ENCODE measurements at places on chromosomes 3 and 15. TPM values are rescaled to one million over a fixed set of nuclear protein-coding genes. Genes with fewer than 3 reads are reported as not detected.

Gene TRAIP
- 0.94 TPM for total RNA-seq

Gene FEZF2
- total RNA-seq, result not detected

Gene BCHE
- 4.3 TPM for total RNA-seq

Gene ENTPD3
- total RNA-seq, result 2.2 TPM

Gene ARHGAP31
- 29.1 TPM for total RNA-seq

Gene TRIM71
- total RNA-seq, result not detected

Gene CAPN3
- total RNA-seq, result 22.6 TPM

Gene SPTSSB
- 0.39 TPM for total RNA-seq

Gene ACTRT3
- 2.1 TPM for total RNA-seq

Gene MME
- 4.4 TPM for total RNA-seq

Gene ADCY5
- total RNA-seq, result 65.5 TPM

Gene CLPX
- 43.9 TPM for total RNA-seq

Gene PLAAT1
- total RNA-seq, result 0.45 TPM

Gene LMOD3
- total RNA-seq, result not detected

Gene BOC
- 164 TPM for total RNA-seq

Gene NTRK3
- total RNA-seq, result 79.9 TPM

Gene OGG1
- total RNA-seq, result 25.8 TPM

DNA sequence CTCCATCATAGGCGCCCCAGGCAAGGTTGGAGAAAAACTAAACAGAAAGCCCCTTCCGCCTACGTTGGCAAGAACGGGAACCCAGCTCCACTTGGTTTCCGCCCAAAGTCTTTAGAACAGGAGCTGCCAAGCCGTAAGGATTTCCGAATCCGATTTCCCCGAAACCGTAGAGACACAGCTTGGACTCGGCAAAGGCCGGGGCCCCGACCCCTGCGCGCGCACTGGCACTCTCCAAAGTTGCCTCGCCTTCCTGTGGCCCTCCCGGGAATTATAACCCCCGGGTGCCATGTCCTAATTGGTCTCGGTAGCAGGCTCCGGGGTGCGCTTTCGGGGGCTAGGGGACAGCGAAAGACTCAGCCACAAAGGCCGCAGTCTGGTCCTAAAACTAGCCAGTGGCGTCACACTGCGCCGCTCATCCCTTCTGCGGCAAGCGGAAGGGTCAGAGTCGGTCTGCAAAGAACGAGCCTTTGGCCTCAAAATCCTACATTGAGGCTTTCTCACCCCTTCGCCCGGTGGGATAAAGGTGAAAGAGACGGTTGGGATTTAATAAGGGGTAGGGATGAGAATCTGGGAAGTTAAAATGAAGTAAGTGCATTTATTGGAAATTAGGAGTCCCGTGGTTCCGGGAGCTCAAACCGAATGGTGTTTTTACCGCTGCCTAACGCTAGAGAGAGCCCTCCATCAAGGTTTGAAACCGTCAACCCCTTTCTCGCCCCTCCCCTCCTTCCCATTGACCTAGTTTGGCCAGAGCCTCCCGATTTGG lies 6.8 kb downstream of the BCL6 start:
- DNase-seq, result peak; percentile 90

DNA sequence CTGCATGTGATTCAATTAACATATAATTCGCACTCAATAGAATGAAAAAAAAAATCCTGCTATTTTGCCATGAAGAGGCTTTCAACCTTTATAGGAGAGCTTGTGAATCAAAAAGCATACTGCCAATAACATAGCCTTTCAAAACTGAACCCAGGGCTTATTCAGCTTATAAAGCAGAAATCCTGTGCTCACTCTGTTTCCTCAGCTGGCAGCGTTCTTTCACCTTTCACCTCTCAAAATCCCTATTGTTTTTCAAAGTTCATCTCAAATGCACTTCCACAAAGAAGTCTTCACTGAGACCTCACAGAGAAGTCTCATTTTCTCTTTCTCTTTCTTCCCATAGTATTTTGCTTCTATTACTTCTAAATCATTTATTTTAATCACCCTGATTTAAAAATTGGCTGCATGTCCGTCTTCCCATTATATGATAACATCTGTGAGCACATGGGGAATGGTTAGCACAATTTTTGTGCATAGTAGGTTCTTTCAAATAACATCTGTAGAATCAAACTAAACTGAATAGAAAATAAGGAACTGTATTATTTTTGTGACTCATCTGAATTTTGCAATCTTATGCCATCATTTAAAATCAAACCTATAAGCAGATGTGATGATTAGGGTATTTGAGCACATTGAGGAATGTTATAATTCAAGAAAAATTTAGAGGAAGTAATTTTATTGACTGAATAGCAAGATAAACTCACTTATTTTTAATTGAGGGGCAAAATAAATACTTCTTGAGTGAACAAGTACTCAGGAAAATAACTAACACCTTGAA lies 373.4 kb downstream of the NLGN1 start:
- no peak for DNase-seq

- DNase-seq, result no peak
Observed at GRCh38 chr3:181941250-181941649, 229.5 kb downstream of the SOX2 start.

- DNase-seq, result no peak
Observed at GRCh38 chr3:71006810-71007785, 576.4 kb downstream of the FOXP1 start.

GRCh38 chr3:85567071-85567676 lies 608.4 kb downstream of the CADM2 start:
- DNase-seq, result no peak

DNA sequence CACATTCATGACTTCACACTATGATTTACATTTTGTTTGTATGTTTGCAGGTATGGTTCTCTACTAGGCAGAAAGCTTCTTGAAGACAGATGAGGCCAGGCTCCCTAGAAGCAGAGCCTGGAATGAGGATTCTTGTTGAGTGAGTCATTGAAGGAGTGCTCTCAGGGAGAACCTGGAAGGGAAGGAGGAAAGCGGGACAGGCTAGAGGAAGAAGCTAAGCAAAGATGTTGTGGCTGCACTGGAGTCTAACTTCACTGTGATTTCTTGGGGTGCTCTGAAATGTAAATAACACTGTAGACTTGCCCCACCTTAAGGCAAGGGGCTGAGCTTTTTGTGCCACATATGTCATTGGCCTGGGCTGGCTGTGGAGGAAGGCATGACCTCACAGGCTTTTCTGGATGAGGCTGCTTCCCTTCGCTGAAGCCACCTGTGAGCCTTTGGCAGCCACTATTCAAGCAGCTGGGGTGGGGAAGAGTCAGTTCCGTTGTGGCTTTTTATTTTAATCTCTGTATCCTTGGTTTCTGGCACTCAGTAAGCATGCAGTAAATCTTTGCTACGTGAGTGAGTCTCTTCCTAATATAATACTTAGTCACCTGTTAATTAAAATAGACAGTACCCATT lies 307.3 kb downstream of the SV2B start:
- DNase-seq, result no peak

- no peak for DNase-seq
Observed at GRCh38 chr3:50239649-50240048, 3.6 kb downstream of the GNAI2 start.

- DNase-seq, result no peak
Observed at GRCh38 chr3:30350011-30350410, 256.4 kb upstream of the TGFBR2 start.

- DNase-seq, result peak; percentile 90
Observed at GRCh38 chr15:70266412-70267121, 168.8 kb upstream of the TLE3 start.

DNA sequence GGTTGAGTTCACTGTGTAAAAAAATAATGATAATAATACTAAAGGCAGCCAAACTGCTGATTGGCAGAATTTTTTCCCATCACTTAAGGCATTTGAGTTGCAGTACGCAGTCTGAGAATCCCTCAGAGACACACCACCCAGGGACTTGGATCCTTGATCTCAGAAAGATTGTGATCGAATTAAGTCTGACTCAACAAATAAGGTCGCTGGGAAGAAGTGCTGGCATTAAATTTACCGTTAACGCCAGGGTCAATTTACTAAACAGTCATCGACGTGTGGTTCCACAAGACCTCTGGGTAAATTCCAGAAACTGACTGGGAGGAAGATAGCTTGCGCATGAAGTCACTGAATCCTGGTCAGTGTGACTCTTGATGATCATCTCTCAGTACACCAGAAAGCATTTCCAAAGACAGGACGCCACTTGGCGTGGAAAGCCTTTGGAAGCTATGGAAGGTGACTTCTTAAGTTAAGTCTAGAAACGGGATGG lies 48.3 kb upstream of the CGNL1 start:
- DNase-seq, result no peak

GRCh38 chr15:58551084-58551763 lies 119.4 kb downstream of the LIPC start:
- DNase-seq, result peak; percentile 9

- no peak for DNase-seq
Observed at GRCh38 chr15:50055332-50055731, 63.7 kb downstream of the ATP8B4 start.

GRCh38 chr3:107910713-107911259 lies 180.0 kb downstream of the CD47 start:
- DNase-seq, result no peak

- peak; percentile 75 for DNase-seq
Observed at GRCh38 chr3:52453496-52454249, at the start of gene TNNC1. Gene TNNC1, minus strand, starts transcription at chr3:52454041. Its CDS starts 26 bp downstream, at chr3:52454015.

DNA sequence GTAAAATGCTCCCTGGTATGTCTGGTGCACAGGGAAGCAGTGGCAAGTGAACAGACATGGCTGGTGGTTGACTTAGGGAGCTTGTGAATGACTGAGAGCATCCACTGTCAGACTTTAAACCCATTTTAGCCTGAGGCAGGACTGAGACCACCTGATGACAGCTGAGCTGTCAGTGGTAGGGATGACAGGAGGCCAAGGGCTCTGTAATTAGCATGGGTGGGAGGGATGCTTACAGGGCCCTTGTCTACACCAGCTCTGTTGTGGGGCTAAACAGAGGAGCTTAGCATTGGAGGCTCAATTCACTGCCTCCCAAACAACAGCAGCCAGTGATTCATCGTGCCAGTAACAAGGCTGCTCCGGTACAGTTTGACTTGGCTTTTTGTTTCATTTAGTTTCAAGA lies 169.4 kb downstream of the CHST2 start:
- DNase-seq, result no peak

GRCh38 chr3:135965129-135965505 lies 411 bp upstream of the PPP2R3A start:
- DNase-seq, result no peak

DNA sequence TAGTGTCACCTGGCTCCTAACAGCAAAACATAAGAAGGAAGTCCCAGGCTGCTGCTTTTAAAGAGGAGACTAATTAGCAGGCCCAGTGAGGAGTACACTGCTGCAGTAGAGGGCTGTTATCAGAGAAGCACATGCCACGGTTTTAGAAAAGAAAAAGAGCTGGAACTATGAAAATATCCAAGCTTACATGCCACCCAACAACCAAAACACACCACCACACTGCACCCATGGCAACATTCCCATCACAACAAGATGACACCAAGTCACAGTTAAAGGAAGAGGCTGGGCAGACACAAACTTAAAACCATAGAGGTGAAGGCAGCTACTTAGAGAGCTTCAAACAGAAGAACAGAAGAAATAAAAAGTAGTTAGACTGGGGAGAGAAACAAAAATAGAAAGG lies 37.0 kb downstream of the NPTN start:
- no peak for DNase-seq

DNA sequence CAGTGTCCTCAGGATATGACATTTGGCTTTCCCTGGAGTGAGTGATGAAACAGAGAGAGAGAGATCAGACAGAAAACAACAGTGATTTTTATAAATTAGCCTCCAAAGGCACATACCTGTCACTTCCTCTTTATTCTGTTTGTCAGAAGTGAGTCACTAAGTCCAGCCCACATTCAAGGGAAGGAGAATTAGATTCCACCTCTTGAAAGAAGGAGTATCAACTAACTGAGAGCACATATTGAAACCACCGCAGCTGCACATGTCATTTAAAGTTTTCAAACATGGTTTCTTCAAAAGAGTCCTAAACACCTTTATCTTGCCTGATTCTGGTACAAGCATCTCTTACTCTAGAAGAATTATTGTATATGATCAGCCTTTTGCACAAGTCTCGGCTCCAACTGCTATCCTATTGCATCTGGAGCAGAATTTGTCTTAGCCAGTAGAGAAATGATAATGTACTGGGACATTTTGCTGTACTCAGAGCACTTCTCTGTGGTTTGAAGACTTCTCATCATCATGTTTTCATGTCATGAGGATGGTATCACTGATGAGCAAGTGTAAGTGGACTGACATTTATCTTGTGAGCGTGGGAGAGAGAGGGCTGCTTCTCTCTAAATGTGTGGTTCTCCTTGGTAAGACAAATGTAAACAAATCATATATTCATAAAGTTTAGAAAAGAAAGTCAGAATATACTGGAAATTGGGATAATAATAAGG lies 338.9 kb upstream of the CFAP20DC start:
- DNase-seq, result no peak

DNA sequence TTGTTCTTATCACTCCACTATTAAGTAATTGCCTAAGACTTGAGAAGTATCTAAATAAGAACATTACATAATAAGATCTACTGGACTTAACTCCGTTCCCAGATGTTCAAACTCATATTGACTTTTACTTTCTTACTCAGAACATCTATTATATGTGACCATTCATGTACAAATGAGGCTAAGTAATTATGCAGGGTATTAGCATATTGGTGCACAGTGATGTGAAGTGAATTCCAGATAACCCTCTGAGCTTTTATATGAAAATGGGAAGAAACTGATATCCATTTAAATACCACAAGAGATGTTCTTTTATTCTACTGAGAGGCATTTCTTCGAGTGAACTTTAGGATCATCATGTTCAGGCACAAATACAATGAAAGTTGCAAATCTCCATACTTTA lies 135.7 kb downstream of the ZPLD1 start:
- DNase-seq, result no peak

DNA sequence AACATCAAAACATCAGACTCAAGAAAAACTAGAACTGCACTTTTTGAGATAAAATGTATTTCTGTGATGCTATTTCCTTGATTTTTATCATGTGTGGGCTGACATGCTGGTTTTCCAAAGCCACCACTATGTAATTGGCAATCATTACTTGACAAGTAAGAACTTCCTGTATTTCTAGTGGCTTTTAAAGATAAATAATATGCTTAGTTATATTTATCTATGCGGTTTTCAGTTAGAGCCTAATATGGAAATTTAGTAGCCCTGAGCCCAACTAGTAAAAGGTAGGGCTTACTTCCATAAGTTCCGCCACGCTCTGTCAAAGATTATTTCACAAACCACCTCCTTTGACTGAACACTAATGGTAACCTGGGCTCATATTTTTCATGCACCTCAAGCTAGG lies 91.6 kb downstream of the PPARG start:
- no peak for DNase-seq

DNA sequence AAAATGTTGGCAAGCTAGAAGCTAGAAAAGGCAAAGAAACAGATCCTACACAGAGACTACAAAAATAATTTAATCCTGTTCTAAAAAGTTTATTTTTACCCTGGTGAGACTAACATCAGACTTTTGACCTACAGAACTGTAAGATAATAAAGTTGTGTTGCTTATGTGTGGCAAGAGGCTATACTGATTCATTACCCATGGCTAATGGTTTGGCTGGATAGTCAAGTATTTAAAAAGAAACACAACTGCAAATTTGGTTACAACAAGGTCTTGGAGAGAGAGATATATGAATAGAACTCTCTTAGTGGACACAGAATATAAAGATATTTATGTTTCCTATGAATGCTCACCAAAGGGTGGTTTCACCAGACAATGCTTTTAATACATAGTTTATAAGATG lies 364.2 kb upstream of the PLSCR5 start:
- DNase-seq, result no peak

GRCh38 chr3:159151130-159151529 lies 349.3 kb downstream of the MFSD1 start:
- no peak for DNase-seq
